LNCaP clone FGC (cell line): ENCODE measurements at places on chromosomes 5 and 9.

GRCh38 chr9:19379697-19380046, 364 bp downstream of the RPS6 start:
- no peak for DNase-seq

DNA sequence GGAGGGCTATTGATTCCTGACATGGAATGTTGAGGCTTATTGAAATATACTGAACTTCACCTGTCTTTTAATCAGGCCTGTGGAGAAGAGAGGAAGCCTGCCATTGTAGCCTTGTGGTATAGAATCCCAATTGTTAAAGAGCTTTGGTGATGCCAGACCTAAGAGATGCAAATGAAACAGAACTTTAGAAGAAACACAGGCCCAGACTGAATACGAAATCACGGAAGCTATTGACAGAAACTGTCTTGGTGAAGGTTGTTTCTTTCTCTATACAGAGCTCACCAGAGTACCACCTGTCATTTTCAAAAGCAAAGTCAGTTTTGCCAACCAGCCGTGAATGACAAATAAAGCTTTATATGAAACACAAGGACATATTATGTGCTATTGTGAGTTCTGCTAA, 660.3 kb downstream of the ISL1 start:
- DNase-seq = no peak

DNA sequence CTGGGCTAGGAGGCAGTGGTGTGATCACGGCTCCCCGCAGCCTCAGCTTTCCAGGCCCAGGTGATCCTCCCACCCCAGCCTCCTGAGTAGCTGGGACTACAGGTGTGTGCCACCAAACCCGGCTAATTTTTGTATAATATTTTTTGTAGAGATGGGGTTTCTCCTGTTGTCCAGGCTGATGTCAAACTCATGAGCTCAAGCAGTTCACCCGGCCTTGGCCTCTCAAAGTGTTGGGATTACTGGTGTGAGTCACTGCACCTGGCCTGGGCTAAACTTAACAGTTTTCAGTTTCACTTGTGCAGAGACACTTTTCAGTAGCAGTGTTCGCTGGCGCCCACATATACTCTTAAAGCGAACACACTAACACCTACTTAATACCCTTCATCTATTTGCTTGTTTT, 205.6 kb upstream of the ZNF608 start:
- DNase-seq = no peak

DNA sequence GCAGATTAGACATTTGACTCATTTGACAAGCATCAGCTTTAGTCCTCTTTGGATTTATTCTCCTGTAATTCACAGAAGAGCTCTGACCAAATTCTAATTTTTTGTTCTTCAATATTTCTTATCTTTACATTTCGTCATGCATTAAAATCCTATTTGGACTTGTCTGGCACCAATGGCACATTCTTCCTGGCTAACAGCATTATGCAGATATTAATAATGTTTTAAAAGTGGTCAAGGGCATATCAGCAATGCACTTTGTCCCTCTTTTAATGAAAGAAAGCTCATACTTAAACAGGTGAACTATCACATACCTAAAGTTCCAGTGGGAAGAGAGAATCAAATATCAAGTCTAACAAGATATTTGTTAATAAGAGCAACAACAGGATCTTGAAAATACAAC, 270.4 kb downstream of the ARL15 start:
- DNase-seq = no peak

GRCh38 chr5:45440466-45440865, 255.7 kb downstream of the HCN1 start:
- DNase-seq = no peak

DNA sequence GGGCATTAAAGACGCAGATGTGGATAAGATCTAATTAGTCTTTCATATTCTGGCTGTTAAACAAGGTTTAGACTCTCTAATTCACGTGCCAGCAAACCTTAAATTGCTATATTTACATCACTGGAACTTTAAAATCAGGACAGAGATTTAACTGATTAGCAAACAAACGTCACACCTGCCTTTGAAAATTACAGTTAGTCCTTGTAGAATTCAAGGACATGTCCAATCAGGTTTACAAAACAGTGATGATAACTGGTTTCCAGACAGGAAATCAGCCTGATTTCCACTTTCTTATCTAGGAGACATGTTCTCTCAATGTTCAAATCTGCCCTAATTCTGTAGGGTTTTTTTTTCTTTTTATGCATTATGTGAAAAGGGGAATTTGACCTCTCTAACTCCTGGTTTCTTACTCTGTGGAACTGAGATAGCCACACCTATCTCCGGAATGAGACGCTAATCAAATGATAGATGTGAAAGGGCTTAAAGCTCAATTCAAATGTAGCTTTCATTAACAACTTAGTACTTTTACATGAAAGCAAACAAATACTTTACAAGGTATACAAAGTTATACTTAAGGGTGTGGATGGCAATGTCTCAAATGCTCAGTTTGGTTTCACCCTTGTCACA, 26.5 kb downstream of the SPINK5 start:
- DNase-seq = no peak
